ENCODE measurements at places on chromosomes 7 and 10.

DNA sequence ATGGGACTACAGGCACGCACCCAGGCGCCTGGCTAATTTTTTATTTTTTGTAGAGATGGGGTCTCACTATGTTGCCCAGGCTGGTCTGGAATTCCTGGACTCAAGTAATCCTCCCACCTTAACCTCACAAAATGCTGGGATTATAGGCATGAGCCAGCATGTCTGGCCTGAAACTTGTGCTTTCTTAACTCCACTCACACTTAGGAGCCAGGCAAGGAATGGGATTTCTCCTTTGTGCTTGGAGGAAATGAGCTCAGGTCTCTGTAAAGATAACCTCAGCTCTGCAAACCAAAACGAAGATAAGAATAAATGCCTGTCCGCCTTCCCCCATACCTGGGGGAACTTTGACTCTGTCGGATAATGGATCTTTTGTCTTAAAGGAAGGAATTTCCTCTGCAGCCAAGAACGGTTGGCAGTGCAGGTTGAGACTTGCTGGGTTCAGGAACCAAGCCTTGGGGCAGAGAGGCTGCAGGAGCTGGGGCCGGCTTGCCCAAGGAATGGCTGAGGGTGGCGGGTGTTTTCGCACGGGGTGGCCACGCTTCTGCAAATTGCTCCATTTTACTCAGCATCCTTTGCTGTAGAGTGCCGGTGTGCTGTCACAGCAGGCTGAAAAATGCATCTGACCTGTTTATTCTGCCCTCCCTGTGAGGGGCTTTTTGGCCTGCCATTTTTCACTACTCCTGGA lies 174.2 kb downstream of the KIAA1217 start:
- no peak for DNase-seq

GRCh38 chr10:26048756-26049155 lies 114.7 kb downstream of the MYO3A start:
- no peak for DNase-seq

- no peak for DNase-seq
Measured at GRCh38 chr7:141153231-141153630, 79.4 kb downstream of the TMEM178B start.

DNA sequence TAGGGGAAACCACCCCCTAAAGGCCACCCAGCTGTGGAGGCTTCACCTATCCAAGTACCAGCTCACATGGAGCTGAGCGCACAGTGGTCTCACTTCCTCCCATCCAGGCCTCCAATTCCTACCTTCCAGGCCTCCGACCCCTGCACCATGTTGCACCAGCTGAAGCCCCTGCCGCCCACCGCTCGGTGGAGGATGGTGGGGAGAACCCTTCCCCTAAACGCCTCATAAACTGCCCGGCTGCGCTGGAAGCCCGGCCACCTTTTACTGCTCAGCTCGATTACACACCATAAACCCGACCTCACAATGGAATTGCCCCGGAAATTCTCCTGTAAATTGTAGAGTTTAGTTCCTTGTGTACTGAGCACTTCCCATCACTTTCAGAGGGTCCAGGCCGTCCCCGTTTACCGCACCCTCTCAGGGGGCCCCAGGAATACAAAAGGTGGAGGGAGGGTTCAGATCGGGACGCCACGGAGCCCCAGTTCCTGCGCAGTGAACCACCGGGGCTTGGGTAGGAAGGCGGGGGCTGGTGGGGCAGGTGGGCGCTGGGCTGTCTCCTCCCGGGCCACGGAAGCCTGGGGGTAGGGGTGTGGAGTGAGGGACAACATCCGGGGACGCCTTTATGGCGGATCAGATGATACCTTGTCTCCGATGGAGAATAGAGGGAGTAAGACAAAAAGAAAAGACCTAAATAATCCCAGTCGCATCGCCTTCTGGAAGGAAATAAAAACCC lies 1.4 kb upstream of the HOXA7 start:
- DNase-seq, result no peak

- DNase-seq, result no peak
Measured at GRCh38 chr7:55440040-55440690, 75.0 kb downstream of the LANCL2 start.

- DNase-seq, result no peak
Measured at GRCh38 chr10:110419265-110419664, 78.4 kb upstream of the DUSP5 start.

DNA sequence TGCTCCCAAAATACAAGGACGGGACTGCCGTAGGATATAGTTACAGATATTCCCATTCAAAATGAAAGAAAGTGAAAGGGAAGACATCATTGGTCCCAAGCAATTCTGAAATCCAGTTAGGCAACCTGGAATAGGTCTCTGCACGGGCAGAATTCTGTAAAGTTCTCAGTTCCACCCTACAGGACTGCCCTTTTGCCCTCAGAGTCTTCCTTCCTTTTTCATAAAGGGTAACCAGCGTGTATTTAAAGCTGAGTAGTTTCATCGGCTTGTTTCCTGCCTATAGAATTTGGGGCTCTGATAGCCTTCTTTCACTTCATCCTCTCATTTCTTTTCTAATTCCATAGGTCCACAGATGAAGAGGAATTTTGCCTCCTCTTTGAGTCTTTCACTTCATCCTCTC lies 20.0 kb downstream of the COPG2 start:
- no peak for DNase-seq

DNA sequence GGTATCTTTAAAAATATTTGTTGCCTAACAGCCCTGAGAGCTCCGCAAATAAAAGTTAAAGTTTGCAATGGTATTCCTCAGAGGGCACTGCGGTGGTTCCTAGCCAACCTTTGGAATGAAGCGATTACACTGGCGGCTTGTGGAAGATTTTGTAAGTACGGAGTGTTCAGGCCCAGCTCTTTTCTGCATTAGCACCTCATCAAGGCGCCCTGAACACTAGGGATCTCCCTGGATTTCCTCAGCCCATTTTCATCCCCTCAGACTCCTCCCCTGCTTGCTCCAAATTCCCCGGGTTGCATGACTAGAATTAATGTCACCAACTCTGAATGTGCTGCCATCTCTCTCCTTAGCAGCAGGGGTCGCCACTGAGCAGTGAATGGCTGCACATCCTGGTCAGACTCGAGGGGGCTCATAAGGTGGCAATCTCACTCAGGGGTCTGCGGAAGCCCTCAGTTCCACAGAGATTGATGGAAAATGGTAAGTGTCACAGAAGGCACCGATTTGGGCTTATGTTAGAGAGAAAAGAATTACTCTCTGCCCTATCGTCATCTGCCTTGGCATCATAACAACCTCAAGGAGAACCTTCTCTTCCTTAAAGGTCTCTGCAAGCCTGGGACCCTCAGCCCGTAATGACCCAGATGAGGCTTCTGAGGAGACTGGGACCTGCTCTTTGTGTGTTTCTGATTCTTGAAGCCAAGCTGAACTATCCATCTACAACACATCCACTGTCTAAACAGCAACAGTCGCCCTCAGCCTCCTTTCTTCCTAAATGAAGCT lies 262.8 kb upstream of the AOAH start:
- peak; percentile 56 for DNase-seq

GRCh38 chr7:130092598-130092997 lies 22.3 kb downstream of the KLHDC10 start:
- no peak for DNase-seq

GRCh38 chr7:27739301-27739908 lies 557 bp upstream of the TAX1BP1 start:
- DNase-seq, result no peak

- DNase-seq, result no peak
Measured at GRCh38 chr10:101075775-101076174, 14.0 kb downstream of the KAZALD1 start.

- DNase-seq, result no peak
Measured at GRCh38 chr7:134176037-134176350, 48.9 kb downstream of the LRGUK start.

GRCh38 chr7:64873517-64873916 lies 29.6 kb upstream of the ZNF273 start:
- peak; percentile 20 for DNase-seq

GRCh38 chr7:42981601-42982000 lies 49.4 kb downstream of the MRPL32 start:
- no peak for DNase-seq

DNA sequence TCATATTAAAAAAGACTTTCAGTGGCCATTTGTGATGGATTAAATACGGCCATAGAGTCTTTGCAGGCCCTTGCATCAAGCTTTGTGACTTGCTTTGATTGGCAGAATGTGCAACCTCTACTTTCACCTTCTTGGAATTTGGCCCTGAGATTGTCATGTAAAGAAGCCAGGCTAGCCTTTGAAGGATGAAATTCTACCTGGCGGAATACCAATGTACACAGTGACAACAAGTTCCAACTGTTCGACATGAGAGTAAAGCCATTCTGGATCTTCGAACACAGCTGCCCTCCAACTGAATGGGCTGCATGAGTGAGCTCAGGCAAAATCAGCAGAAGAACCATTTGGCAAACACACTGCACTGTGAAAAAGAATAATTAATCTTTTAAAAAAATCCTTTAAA lies 321.3 kb downstream of the PHF14 start:
- DNase-seq, result no peak

- no peak for DNase-seq
Measured at GRCh38 chr10:4121502-4122380, 336.7 kb upstream of the KLF6 start.

- DNase-seq, result no peak
Measured at GRCh38 chr10:80492848-80493521, 38.9 kb downstream of the TSPAN14 start.

GRCh38 chr7:142438235-142438922 lies 180.5 kb upstream of the PRSS58 start:
- peak; percentile 24 for DNase-seq

GRCh38 chr10:94218493-94219183 lies 144.1 kb downstream of the NOC3L start:
- DNase-seq, result no peak

DNA sequence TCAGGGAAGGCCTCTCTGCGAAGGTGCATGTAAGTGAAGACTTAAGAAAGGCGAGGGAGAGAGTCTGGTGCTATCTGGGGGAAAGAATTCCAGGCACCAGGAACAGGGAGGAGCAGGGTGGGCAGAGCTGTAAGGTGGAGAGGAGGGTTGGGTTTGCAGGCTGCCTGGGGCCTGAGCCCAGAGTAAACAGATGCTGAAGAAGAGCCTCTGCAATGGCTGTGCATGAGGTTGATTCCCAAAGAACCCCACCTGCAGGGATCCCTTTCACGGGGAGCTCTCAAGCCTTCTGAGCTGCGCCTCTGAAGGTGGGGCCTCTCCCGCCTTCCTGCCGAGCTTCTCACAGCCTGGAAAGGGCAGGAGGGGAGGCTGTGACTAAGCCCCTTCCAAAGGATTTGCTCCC lies 115.1 kb downstream of the RNF216 start:
- DNase-seq, result no peak

GRCh38 chr10:47294501-47294900 lies 5.5 kb upstream of the GDF10 start:
- DNase-seq, result no peak

- no peak for DNase-seq
Measured at GRCh38 chr10:8544057-8544380, 489.5 kb downstream of the GATA3 start.

GRCh38 chr10:112353046-112353445 lies 20.9 kb upstream of the ACSL5 start:
- no peak for DNase-seq

- DNase-seq, result peak; percentile 59
Measured at GRCh38 chr7:138116141-138116540, 39.9 kb downstream of the AKR1D1 start.

- peak; percentile 92 for DNase-seq
Measured at GRCh38 chr10:89327803-89328441, at the start of gene IFIT3. TSS of gene IFIT3 (plus strand) at chr10:89327997. CDS start at chr10:89328074, 77 bp downstream.

GRCh38 chr10:97744405-97745035 lies 7.6 kb downstream of the ZFYVE27 start:
- DNase-seq, result no peak

DNA sequence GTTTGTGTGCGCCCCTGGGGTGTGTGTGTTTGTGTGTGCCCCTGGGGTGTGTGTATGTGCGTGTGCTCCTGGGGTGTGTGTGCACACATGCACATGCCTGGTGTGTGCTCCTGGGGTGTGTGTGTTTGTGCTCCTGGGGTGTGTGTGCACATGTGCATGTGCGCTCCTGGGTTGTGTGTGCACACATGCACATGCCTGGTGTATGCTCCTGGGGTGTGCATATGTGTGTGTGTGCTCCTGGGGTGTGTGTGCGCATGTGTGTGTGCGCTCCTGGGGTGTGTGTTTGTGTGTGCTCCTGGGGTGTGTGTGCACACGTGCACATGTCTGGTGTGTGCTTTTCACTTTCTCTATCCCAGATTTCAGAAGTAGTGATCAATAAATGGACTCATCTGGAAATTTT lies 321.0 kb downstream of the WDR37 start:
- DNase-seq, result peak; percentile 16

- DNase-seq, result no peak
Measured at GRCh38 chr10:126153711-126154628, 234.3 kb downstream of the ADAM12 start.

DNA sequence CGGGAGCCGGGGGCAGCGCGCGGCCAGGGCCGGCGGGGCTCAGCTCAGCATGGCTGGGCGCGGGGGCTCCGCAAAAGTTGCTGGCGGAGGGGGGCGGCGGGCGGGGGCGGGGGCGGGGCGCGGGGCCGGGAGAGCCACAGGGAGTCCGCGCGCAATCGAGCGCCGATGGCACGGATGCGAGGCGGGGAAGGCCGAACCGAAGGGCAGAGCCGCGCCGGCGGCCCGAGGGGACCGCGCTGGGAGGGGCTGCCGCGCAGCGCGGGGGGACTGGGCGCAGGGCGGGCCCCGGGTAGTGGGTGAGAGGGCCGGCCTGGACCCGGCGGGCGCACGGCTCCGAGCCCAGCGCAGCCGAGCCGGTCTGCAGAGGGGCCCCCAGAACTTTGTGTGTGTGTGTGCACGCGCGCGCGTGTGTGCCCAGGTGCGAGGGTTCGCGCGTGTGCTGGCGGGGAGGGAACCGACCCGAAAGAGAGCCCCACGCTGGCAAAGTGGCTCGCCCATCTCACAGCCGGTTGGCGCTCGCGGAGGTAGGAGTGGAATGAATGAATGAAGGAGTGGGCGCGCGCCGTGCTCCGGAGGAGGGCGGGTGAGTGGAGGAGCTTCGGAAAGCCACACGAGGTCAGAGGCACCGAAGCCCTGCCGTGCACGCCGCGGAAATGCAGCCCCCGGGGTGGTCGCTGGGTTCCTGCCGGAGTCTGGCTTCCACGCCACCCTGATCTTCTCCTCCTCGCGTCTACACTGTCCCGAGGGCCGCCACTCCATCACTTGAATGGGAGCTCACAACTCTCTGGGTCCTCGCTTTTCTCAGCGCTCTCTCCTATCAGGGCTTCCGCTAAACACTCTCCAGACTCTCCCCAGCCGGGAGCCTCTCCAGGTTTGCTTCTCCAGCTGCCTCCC lies at the start of gene HIPK2:
TSS of gene HIPK2 (minus strand) at position 51 of the 894 bp plus-strand sequence. CDS start 375 bp downstream, outside the sequence.
- DNase-seq, result peak; percentile 45

GRCh38 chr10:95392681-95393164 lies 101.9 kb upstream of the PDLIM1 start:
- DNase-seq, result no peak

GRCh38 chr10:96895662-96896424 lies 63.7 kb downstream of the LCOR start:
- no peak for DNase-seq

GRCh38 chr7:46933596-46933995 lies 648.3 kb downstream of the TNS3 start:
- no peak for DNase-seq

GRCh38 chr10:34538281-34538829 lies 276.7 kb downstream of the PARD3 start:
- DNase-seq, result no peak

- no peak for DNase-seq
Measured at GRCh38 chr7:40205992-40206391, 71.2 kb downstream of the SUGCT start.
